ENCODE measurements at places on chromosomes 7 and 10.

- no peak for DNase-seq
Observed at GRCh38 chr7:118452128-118452527, 227.6 kb downstream of the ANKRD7 start.

DNA sequence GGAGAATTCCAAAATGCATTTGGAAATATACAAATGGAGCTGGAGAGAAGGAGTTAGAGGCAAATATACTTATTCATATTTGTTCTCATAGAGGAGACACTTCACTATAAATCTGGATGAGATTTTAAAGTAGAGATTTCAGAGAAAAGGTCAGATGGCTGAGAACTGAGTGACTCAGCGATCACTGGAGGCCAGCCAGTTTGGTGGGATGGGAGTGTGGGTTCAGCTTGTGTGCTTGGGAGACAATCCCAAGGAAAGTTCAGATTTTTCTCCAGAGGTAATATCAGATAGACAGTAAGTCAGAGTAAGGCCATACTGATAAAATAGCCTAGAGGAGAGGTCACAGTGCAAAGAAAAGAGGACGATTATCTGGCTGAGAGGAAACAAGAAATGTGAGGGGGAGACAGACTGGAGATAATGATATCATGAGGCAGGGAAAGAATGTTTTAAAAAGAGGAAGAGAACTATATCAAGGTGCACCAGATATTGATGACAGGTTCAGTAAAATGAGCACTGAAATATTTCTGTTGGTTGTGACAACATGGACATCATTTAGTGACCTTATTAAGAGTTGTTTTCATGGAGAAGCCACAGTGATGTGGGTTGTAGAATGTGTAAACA is 67.0 kb downstream of the MDFIC start:
- peak; percentile 81 for DNase-seq

- DNase-seq: no peak
Observed at GRCh38 chr7:18294411-18294810, 201.1 kb upstream of the HDAC9 start.

DNA sequence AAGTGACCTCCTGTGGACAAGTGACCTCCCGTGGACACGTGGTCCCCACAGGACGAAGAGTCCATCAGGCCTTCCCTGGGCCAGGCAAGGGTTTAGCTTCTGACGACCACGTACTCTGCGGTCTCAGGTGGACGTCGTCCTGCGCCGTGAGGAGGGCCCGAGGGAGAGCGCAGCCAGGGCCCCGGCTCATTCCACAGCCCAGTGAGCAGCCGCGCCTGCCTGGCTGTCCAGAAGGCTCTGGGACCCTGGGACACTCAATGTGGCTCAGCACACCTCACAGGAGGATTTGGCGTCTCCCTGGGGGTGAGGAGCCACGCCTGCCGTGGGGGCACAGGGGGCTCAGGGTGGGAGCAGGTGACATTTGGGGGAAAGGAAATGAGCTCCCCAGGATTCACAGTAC is 64.4 kb upstream of the CFAP46 start:
- no peak for DNase-seq

- no peak for DNase-seq
Observed at GRCh38 chr7:27661811-27662489, 733 bp downstream of the HIBADH start.

Data from astrocyte of the hippocampus (primary cell).